ENCODE measurements at places on chromosomes 6 and 20.
A peak's percentile ranks its signal among the peaks of the same experiment; 100 is the strongest.

DNA sequence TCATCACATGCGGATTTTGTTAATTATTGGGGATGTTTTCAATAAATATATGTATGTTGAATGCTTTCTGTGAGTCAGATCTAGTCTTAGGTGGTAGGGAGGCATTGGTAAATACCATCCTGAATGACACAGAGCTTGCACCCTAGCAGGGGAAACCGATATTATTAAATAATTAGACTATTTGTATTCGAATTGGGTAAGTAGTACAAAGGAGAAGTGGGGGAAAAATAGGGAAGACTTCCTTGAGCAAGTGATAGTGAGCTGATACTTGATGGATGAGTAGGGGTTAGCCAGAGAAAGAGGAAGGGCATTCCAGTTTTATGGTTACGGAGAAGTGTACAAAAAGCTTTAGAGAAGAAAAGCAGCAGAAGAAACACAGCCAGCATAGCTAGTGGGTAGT is 1.5 kb downstream of the RIOK1 start:
- peak; percentile 40 for DNase-seq

DNA sequence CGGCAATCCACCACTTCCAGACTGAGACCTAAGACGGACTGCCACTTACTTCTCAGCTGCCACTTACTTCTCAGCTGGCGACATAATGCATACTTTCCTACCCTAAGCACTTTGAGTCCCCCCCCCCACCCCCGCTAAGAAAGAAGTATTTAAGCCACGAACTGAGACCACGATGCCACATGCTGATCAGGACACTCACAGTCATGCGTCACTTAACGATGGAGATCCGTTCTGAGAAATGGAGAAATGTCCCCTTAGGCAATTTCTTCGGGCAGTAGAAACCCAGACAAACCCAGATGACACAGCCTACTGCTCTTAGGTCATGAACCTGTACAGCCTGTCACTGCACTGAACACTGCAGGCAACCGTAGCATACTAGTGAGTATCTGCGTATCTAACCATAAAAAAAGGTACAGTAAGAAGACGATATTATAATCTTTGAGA is 690 bp downstream of the IFNGR1 start:
- peak; percentile 89 for DNase-seq

DNA sequence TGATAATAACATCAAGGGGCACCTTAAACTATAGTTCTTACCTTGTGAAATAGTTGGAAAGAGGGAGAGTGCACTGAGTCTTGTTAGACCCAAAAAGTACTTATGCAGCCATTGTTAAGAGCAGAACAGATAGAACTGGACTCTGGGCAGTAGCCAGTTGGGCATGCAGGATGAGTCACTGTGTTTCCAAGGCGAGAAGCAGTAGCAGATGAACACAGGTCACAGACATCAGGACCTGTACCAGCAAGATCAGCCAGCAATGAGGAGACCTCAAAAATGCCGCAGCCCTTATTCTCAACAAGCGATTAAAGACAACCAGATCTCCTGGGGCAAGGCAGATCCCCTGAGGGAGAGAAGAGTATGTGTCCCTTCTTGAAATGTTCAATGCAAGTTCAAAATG is 79.0 kb downstream of the SAMD3 start:
- no peak for DNase-seq

- no peak for DNase-seq
Measured at GRCh38 chr6:13431059-13431656, 56.2 kb downstream of the GFOD1 start.

Measured in suppressor macrophage treated with lipopolysaccharide for 1 hour (primary cell).